ENCODE measurements at places on chromosomes 3 and 15.

DNA sequence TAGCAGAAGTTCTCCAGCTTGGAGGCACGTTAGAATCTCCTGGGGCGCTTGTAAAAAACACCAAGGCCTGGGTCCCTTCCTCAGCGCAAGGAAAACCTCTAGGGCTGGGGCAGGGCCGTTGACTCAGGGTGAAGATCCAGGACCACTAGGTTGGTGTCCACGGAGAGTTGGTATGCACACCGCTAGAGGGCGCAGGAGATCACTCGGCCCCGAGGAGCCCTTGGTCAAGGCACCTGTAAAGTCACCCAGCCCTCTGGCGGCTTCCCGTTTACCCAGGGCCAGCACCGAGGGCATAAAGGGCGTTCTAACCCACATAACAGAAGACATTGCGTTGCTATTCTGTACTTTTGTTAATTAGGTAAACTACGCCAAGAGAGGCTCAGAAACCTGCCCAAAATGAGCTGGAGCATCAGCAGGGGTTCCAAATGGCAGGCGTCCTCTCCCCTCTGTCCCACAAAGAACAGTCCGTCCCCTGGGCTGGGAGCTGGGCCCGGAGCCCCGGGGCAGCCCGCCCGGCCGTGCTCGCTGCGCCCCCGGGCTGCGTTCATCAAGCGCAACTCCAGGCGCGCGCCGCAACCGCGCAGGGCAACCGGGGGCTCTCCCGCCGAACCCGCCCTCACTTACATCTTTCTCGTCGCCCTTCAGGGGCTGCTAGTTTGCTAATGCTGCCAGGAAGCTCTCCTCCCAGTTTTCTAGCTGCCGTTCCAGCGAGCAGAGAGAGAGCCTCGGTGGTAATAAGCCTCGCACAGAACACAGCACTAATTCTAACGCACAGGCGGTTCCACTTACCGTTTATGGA lies 332.1 kb downstream of the ARRDC4 start:
- DNase-seq, result peak; percentile 14

DNA sequence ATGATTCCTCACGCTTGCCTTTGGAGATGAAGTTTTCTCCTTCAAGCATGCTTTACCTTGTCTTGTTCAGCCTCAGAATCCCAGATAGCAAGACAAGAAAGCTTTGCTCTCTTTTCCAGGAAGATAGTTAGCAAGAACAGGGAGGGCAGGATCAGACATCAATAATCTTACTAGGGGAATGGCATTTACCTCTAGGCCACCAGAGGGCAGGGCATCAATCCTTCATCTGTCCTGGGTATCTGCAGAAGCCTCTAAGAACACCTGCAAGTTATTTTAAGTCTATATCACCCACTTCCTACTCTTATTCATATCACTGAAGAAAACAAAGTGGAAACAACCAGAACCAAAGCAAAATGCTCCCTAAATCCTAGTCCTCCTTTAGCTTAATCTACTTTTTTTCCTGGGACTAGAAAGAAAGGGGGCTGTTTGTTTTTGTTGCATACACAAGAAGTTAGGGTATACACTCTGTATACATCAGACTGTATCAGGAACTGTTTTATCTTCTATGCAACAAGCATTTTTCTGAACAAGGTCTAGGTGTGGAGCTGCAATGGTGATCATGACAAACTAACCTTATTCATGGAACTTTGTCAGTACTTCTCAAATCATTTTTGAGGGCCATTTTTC lies 862.5 kb downstream of the CADM2 start:
- no peak for DNase-seq

DNA sequence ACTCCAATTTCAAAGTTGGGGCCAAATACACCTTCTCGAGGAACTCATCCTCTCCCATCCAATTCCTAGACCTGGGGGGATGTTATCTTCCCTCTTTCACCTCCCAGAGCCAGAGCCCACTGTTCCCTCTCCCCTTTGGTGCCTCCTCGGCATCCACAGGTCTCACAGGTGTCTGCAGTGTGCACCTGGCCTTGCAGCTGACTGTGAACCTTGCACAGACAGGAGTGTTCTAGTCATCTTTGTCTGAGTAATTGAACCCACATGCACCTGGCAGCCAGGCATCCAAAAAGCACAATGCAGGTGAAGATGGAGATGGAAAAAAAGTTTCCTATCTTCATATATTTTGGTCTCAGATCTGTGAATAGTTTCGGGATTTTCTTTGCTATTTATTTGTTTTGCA lies 30.8 kb downstream of the PCOLCE2 start:
- no peak for DNase-seq

DNA sequence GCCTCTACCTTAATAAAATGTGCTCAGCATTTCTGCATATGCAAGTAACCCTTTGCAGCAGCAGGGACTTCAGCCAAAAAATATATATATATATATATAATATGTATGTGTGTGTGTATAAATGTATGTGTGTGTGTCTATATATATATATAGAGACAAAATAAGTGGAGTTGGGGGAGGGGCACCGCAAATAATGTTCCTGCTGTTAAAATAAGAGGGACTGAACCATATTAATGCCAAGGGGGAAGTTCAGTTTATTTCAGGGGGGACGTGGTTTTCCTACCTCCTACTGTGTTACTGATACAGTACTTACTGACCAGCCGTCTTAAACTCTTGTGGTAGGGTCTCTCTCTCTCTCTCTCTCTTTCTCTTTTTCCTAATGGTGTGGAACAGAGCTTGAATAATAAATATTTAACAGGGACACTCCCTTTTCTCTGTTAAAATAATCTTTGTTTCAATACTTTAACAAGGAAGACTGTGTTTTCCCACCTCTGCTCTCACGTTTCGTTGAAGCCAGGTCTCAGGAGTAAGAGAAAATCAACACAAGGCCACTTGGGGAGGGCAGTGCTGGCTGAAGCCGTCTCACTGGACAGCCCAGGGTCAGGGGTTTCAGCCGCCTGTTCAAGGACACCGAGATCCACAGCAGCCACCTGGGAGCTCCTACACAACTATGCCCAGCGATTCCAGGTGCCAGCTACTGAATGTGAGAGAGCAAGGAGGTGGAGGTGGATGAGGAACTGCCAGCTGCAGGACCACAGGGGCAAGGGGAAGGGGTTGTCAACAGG lies 42.8 kb upstream of the ADAMTSL3 start:
- DNase-seq, result no peak

GRCh38 chr3:58085616-58086015 lies 77.4 kb downstream of the FLNB start:
- DNase-seq, result no peak

DNA sequence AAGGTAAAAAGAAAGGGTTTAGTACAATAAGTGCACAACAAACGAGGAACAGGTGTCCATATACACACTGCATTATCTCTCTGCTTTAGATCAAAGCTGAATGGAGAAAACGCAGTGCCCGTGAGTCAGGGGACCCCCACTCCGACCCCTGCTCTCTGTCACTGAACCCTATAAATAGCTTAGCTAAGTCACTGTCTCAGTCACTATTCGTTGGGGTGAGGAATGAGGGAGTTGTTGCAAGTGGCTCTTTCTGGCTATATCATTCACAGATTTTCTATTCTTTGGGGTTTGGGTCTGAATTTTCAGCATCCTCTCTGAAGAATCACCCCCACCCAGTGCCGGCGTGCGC lies 458 bp upstream of the STAC start:
- no peak for DNase-seq

DNA sequence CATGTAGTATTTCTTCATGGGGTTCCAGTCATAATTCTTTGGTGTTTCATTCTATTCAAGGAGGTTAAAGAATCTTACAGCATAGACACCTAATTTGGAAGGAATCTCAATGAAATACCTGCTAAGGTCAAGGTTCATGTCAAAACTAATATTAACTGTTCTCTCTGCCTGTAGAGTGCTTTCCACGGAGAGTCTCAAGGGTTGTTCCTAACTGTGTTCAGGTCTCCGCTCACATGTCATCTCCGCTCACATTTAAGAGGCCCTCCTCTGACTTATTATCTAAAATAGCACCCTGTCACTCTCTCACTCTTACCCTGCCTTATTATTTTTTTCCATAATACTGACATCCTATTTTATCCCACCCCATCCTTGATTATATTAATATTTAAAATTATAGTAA lies 239.9 kb downstream of the RBMS3 start:
- no peak for DNase-seq

DNA sequence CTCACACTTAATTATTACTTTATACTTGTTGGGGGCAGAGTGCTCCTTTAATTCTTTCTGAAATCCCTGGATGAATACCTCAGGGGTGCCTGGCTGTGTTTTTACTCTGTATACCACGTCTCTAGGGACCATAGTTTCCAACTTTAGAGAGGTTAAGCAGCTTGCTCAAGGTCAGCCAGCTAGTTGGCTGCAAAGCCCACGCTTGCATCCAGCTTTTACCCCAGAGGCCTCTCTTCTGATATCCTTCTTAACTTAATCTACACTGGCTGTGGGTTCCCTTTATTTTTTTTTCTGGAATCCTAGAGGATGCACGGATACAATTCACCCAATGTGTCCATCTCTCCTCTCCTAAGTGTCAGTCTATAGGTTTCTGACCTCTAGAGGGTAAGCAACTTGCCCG lies 1.4 kb downstream of the PDZRN3 start:
- DNase-seq, result no peak

- no peak for DNase-seq
These were observed 165.8 kb downstream of the MECOM start for GRCh38 chr3:169497567-169498257.

All from amygdala (tissue), 56 donors.